Endothelial cell of coronary artery (primary cell): ENCODE measurements at places on chromosomes 6 and 20. TPM values are rescaled to one million over a fixed set of nuclear protein-coding genes. Genes with fewer than 3 reads are reported as not detected.

Gene SYCP2L
- total RNA-seq: not detected in 2 replicates

Gene DLL1
- 0.75 and 2.4 TPM in 2 replicates for total RNA-seq

Gene AIF1
- total RNA-seq: not detected in 2 replicates

Gene TXLNB
- 0.18 and 0.19 TPM in 2 replicates for total RNA-seq

Gene ARID1B
- total RNA-seq: 28.1 and 44.9 TPM in 2 replicates

Gene CRIP3
- not detected in 2 replicates for total RNA-seq

Gene LY6G5C
- total RNA-seq: 1.1 and 1.3 TPM in 2 replicates

Gene BFSP1
- 2.8 and 3.2 TPM in 2 replicates for total RNA-seq

Gene PHF10
- total RNA-seq: 34.3 and 43.5 TPM in 2 replicates

Gene BEND6
- total RNA-seq: 1.1 and 1.7 TPM in 2 replicates
